ENCODE measurements at places on chromosomes 13 and 19.

DNA sequence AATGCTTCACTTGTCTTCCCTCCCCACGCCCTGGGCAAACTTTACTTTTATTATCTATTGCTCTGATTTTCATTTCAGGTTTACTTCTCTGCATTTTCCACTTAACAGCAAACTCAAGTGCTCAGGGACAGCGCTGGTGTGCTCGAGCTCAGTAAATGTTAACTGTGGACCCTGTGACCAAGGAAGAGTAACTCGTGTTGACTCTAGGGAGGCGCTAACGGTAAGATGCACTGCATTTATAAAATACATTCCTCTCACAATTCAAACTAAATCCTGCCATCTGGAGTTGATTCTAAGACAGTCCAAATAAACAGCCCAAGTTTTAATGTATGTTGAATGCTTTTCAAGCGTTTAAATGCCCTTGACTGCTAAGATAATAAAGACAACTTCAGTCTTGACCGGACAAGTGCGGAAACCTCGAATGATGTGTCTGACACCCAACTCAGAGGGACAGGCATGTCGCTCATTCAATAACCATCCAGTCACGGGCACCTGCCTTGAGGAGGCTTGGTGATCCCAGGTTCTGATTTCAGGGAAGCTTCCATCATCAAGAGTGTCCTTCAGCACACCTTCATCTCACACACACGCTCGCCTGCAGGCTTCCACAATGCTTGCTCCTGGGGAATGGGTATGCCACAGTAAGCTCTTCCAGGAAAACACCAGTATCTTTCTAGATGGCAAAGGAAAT lies 93.2 kb downstream of the STK24 start:
- no peak for DNase-seq

GRCh38 chr19:49837009-49837310 lies 14.0 kb upstream of the PTOV1 start:
- DNase-seq = no peak

DNA sequence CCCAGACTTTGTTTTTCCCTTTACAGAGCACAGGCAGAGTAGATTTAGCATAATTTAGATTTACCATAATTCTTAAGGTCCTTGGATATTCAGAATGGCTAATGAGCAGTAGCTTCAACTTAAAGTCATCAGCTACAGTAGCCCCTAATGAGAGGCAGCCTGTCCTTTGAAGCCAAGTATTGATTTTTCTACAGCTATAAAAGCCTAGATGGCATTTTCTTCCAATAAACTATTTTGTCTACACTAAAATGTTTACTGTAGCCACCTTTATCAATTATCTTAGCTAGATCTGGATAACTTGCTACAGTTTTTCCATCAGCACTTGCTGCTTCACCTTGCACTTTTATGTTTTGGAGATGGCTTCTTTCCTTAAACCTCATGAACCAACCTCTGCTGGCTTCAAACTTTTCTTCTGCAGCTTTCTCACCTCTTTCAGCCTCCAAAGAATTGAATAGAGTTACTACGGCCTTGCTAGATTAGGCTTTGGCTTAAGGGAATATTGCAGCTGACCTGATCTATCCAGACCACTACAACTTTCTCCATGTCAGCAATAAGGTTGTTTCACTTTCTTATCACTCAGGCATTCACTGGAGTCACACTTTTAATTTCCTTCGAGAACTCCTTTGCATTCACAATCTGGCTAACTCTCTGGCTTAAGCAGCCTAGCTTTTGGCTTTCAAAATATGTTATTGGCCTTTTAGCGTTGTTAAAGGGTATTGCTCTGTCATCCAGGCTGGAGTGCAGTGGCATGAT lies 26.6 kb downstream of the BRD4 start:
- no peak for DNase-seq

DNA sequence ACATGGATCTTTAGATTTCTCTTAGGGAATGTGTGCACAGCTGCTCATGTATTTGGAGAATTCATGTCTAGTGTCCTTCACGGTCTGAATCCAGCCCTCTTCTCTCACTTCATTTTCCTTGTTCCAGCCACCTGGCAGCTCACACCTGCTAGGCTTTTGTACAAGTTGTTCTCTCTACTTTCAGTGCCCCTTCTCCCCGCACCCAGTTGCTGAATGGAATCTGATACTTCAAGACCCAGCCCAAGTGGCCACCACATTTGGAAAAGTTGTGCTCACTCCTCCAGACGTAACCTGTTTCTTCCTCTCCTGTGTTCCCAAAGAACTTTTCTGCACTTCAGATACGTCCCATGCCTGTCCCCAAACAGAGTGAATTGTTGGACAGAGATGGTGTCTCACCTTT lies 235.6 kb downstream of the SHISA2 start:
- no peak for DNase-seq

- no peak for DNase-seq
Measured at GRCh38 chr19:30388327-30388726, 16.1 kb downstream of the ZNF536 start.

- DNase-seq = no peak
Measured at GRCh38 chr13:82720986-82721385, 1161.3 kb downstream of the SLITRK1 start.

- DNase-seq = no peak
Measured at GRCh38 chr19:58429745-58430144, 10.2 kb downstream of the ZNF132 start.

DNA sequence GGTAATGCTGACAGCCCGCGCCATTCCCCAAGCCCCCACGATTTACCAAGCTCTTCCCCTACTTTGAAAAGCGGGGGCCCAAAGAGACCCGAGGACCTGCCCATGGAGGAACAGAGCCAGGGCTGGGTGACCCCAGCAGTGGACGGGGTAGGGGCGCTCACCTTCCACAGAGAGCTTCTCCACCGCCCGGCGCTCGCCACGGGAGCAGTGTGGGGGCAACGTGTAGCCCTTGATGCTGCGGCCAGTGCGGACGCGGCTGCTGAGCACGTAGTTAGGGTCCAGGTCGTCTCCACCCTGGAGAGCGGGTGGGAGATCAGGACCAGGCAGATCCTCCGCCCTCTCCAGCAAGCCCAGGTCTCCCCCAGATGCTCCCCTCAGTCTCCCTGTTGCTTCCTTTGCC lies 7.4 kb downstream of the CKM start:
- DNase-seq = no peak

GRCh38 chr13:112888238-112889111 lies 80.5 kb upstream of the MCF2L start:
- no peak for DNase-seq

DNA sequence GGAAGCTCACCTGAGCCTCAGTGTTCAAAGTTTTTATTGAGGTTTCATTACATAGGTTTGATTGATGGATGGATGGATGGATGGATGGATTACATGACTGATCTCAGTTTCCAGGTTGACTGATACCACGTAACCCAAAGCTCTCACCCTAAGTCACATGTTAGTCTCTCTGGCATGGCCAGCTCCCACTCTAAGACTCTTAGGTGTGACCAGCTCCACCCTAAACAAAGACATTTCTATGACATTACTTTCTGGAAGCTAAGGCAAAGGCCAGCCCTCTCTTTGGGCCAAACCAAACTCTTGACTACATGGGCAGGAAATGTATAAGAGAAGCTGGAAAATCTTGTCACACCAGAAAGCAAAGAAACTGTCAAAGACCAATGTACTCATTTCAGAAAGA lies 28.6 kb downstream of the POLR1D start:
- no peak for DNase-seq

- DNase-seq = no peak
Measured at GRCh38 chr19:34362679-34363069, 2.3 kb upstream of the GPI start.

GRCh38 chr13:92175330-92175729 lies 776.9 kb downstream of the GPC5 start:
- no peak for DNase-seq

GRCh38 chr13:70893832-70894231 lies 785.6 kb upstream of the KLHL1 start:
- DNase-seq = no peak

DNA sequence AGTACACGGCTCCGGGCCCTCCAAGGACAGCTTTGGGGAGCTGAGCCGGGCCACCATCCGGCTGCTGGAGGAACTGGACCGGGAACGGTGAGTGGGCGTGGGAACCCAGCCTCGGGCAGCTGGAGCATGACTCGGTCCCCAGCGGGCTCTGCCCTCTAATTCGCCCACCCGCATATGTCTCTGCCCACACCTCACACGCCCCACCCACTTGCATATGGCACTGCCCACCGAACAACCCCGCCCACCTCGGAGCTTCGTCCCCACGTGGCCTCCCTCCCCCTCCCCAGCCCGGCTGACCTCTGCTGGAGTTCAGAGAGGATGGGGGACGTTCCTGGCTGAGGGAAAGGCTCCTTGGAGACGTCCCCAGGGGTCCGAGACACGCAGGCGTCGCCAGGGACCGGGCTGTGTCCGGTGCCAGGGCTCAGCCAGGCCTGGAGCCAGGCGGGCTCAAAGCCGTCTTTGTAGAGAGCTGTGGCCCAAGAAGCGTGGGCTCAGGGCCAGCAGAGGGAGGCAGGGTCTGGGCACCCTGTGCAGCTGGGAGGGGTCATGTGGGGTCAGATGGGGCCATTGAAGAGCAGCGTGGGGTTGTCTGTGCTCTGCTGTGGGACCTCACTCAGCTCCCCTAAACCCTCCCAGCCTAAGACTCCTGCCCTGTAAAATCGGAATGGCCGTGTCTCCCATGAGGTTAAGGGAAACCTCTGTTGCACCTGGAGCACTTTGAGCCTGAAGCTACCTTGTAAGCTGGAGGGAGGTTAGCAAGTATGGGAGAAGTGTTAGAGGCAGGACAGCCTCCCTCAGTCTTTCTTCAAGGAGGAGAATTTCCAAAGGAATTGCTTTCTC lies 3.8 kb downstream of the APC2 start:
- DNase-seq = no peak

GRCh38 chr13:20125129-20125782 lies 35.6 kb downstream of the GJA3 start:
- no peak for DNase-seq

DNA sequence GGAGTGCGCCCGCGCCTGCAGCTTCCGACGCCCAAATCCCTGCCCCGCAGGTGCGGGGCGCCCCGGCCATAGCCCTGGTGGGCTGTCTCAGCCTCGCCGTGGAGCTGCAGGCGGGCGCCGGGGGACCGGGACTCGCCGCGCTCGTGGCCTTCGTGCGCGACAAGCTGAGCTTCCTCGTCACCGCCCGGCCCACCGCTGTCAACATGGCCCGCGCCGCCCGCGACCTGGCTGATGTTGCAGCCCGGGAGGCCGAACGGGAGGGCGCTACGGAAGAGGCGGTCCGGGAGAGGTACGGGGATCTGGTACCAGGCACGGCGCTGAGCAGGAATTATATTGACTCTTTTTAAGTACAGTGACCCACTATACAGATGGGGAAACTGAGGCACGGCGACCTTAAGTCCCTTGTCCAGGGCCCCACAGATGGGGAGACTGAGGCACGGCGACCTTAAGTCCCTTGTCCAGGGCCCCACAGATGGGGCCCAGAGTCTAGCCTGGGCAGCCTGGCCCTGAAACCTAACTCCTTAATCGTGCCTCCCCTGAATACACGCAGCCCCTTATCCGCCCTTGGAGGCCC lies 586 bp downstream of the MRI1 start:
- DNase-seq = no peak

GRCh38 chr19:7924651-7925170 lies 1.2 kb downstream of the CTXN1 start:
- no peak for DNase-seq

DNA sequence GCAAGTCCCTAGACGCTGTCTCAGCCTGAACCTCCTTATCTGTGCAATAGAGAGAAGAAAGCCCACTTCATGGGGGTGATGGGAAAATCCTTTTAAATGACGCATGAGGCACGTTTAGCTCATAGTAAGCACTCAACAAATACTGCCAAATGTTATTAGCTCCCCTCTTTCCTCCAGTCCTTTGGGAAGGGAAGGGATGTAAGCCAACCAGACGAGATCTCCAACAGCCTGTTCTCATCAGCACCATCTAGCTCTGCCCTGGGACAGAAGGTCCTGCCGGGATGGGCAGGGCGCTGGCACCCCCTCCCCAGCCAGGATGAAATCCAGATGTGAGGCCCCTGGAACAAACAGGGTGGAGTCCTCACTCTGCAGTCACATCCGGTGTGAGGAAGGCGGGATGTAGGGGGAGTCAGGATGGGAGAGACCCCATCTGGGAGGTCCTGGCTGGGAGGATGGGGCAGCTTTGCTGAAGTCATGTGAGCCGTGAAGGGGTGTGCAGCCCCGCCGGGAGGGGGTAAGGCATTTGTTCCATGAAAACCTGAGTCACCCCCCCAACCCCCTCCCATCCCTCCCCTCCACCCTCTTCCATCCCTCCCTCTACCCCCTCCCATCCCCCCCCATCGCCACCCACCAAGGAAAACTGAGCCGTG lies 4.6 kb downstream of the S1PR2 start:
- DNase-seq = no peak

GRCh38 chr13:96632536-96633320 lies 361.5 kb downstream of the OXGR1 start:
- DNase-seq = no peak

- DNase-seq = no peak
Measured at GRCh38 chr13:37602733-37603381, 4.3 kb upstream of the POSTN start.

- no peak for DNase-seq
Measured at GRCh38 chr13:98144027-98144741, 1.3 kb downstream of the FARP1 start.

GRCh38 chr13:30045916-30046704 lies 195.7 kb upstream of the UBL3 start:
- no peak for DNase-seq

- DNase-seq = no peak
Measured at GRCh38 chr19:51263808-51264207, 12.9 kb downstream of the SIGLECL1 start.

DNA sequence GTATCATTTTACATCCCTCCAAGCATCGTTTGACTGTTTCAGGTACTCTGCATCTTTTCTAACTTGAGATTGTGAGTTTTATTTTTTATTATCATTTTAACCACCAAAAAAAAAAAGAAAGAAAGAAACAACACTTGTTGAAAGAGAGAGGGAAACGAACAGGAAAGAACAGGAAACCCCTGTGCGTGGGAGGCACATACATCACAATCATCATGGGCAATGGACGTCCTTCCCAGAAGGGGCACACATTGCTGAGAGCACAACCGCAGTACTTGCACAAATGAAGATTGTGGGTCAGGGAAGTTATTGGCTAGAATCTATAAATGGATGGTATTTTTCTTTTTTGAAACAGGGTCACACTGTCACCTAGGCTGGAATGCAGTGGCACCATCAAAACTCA lies 1.7 kb downstream of the CLC start:
- DNase-seq = no peak

GRCh38 chr13:96898212-96898611 lies 96.1 kb downstream of the OXGR1 start:
- no peak for DNase-seq

DNA sequence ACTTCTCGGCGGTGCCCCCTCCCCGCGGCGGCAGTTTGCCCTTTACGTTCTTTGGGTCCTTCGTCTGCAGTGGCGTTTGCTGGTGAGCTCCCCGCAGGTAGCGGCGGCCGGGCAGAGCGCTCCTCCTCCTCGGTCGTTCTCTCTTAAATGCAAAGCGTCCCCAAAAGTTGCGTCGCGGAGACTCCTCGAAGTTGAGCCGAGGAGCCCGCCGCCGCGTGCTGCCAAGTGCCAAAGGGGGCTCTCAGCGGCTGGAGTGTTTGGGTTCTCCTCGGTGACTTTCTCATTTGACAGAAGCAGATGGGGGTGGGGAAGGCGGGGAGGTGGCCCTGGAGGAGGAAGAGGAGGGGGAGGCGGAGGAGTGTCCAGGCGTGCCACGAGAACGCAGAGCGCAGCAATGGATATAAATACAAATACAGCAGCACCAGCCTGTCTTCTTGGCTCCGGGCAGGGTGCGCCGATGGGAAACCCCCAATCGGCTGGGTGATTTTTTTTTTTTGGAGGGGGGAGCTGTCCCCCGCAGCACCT lies at the start of gene SOX21:
Gene SOX21, minus strand, starts transcription at position 259 of the 525 bp plus-strand sequence. CDS start 496 bp downstream, outside the sequence.
- DNase-seq = no peak

GRCh38 chr13:38667526-38668109 lies 19.3 kb upstream of the FREM2 start:
- DNase-seq = no peak

GRCh38 chr19:47445527-47445926 lies 26.2 kb downstream of the SLC8A2 start:
- no peak for DNase-seq
